ENCODE measurements at places on chromosomes 5 and 9.
A peak's percentile ranks its signal among the peaks of the same experiment; 100 is the strongest.

DNA sequence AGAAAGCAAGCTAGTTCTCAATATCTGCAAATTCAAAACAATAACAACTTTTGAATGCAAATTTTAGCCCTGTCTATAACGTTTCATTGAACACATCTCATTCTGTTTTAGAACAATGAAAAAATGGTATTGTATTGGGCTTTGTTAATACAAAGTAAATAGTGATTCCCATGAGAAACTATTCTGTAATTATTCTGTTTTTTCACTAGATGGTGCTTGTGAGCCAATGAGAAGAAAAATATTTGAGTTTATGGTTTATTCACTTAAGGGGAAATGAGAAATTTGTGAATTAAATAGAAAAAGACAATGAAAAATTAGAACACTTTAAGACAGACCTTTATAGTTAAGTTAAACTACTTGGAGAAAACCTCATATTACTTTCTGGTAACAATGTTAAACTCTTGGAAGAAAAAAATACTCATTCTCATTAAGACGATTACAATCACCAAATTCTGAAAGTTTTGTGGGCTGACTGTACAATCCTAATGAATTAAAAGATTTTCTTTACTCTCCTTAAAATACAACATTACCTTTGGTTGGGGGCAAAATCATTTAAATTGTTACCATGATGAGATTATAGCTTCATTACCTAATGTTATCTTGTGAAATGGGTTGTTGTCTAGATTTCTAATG lies 127.0 kb downstream of the NNT start:
- DNase-seq = no peak

- no peak for DNase-seq
Observed at GRCh38 chr5:92371171-92371888, 988.2 kb upstream of the ARRDC3 start.

GRCh38 chr5:96229188-96229587 lies 203.9 kb downstream of the PCSK1 start:
- DNase-seq = no peak

- no peak for DNase-seq
Observed at GRCh38 chr9:103731541-103731940, 362.6 kb upstream of the SMC2 start.

GRCh38 chr5:176847726-176848290 lies 37.4 kb downstream of the UNC5A start:
- DNase-seq = no peak

GRCh38 chr9:68567565-68567964 lies 26.9 kb upstream of the TMEM252 start:
- no peak for DNase-seq

- DNase-seq = no peak
Observed at GRCh38 chr5:50727149-50727496, 60.7 kb downstream of the PARP8 start.

- no peak for DNase-seq
Observed at GRCh38 chr5:137580030-137580429, 80.9 kb upstream of the SPOCK1 start.

- DNase-seq = no peak
Observed at GRCh38 chr5:79876456-79876855, 114.6 kb downstream of the MTX3 start.

DNA sequence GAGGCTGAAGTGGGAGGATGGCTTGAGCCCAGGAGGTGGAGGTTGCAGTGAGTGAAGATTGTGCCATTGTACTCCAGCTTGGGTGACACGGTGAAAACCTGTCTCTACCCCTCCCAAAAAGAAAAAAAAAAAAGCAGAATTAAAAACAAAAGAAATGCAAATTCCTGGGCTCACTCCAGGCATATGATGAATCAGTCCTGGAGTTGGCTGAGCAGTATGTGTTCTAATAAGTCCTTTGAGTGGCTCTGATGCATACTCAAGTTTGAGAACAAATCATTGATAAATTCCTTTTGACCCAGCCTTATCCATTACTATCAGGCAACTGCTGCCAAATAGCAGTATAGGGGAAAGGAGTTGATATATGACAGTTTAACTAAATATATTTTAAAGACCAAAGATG lies 28.3 kb downstream of the UHRF2 start:
- DNase-seq = no peak

GRCh38 chr5:174418809-174419539 lies 305.4 kb upstream of the MSX2 start:
- DNase-seq = no peak

GRCh38 chr5:37789991-37790390 lies 49.9 kb downstream of the GDNF start:
- no peak for DNase-seq

DNA sequence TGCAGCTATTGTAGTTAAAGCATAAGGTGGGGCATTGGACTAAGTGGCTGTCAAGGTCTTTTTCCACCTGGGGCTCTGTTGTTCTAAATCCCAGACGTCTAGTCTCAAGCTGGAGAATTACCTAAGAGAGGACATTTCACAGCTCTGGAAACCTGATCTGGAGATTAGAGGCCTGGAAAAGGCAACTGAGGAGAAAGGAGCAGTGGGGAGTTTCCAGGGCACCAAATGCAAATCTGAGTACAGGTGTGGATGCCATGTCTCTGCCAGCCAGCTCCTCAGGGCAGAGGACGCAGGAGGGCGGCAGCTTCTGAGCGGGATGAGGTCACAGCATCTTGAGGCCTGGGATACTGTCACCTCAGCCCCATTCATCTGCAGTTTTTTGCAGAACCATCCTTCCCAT lies 65.2 kb downstream of the PPARGC1B start:
- no peak for DNase-seq

DNA sequence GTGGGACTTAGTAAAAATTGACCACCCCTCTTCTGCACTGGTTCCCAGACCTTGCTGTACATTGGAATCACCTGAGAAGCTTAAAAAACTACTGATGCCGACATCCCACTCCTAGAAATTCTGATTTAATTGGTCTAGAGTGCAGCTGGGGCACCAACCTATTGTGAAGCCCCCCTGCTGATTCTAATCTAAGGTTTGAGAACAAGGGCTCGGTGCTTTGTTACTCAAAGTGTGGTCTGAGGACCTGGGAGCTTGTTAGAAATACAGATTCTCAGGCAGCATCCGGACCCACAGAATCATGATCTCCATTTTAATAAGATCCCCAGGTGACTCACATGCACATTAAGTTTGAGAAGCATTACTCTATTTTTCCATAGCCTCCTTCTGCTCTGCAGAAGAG lies 57.8 kb upstream of the LPAR1 start:
- peak; percentile 46 for DNase-seq

DNA sequence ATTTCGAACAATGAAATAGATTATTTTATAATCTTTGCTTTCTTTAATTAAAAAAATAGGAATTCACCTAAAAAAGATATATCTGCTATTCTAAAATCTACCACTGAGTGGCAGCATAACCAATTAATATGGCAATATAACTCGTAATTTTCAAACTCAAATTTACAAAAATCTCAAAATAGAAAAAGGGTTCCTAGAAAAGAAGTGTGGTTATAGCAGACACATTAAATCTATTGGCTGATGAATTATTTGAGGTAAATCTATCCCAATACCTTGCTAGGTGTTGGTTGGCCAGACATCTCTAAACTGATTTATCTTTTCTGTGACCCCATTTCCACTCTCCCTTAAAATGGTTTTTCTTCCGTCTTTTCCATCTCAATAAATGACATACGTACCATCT lies 30.2 kb upstream of the NRG2 start:
- no peak for DNase-seq

DNA sequence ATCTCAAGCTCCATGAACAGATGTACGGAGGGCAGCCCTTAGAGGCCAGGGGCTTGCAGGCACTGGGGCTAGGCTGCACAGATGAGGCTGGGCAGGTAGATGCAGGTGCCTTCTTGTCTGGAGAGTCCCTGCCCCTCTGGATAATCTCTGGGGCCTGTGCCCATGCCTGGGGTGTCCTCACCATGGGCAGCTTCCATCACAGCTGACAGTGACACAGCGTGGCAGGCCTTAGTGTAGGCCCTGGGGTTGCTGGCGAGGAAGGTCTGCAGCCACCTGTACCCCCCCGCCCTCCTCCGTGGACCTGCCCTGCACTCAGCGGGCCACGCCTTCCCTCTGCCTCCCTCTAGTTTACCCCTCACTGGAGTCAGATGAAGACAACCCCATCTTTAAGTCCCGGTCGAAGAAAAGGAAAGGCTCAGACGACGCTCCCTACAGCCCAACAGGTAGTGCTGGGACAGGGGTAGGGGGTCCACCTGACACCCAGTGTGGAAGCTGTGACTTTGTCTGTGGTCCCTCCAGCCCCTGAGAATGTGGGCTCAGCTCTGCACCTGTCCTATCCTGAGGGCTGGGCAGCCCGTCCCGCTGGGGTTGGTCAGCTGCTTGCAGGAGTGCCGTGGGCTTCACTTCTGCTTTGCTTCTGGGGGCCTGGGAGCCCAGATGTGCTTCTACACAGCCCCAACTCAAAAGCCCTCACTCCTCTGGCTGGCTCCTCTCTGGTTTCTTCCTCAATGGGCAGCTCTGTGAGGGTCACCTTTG lies 98.4 kb downstream of the PHF2 start:
- DNase-seq = no peak

DNA sequence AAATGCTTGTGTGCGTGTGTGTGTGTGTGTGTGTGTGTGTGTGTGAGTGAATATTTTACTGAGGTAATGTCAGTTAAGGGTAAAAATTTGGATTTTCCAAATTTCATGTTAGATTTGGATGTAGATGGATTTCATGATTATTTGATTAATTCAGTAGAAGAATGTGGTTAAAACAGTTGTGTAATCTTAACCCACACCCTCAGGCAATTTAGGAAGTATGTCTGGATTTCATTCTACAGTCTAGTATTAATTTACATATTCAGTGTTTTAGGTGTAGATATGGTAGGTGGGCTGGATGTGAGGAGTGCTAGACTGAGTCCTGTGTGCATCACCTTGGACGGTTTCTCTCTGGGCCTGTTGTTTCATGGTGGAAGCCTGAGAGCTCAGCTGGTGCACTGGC lies 99.1 kb upstream of the CKMT2 start:
- DNase-seq = no peak

GRCh38 chr9:75707191-75707590 lies 183.3 kb upstream of the PCSK5 start:
- no peak for DNase-seq

- no peak for DNase-seq
Observed at GRCh38 chr5:35698047-35698808, 80.6 kb downstream of the SPEF2 start.

DNA sequence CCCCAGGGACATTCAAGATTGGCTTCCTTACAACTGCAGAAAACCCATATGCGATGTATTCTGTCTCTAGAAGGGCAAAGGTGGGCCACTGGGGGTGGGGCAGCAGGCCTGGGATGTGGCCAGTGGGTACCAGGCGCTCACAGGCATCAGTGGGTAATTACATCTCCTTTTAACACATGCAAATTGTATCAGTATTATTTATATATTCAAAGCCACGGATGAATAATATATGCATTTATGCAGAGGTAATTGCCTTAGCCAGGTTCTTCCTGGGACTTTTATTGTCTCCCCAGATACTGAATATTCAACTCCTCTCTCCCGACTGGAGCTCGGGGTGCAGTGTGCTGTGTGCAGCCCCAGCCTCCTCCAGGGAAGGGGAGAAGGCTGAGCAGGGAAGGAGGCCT lies 109.4 kb upstream of the MVB12B start:
- no peak for DNase-seq

- DNase-seq = no peak
Observed at GRCh38 chr9:9846557-9846956, 766.2 kb downstream of the PTPRD start.

GRCh38 chr9:31045810-31046209 lies 1338.6 kb upstream of the ACO1 start:
- DNase-seq = no peak

DNA sequence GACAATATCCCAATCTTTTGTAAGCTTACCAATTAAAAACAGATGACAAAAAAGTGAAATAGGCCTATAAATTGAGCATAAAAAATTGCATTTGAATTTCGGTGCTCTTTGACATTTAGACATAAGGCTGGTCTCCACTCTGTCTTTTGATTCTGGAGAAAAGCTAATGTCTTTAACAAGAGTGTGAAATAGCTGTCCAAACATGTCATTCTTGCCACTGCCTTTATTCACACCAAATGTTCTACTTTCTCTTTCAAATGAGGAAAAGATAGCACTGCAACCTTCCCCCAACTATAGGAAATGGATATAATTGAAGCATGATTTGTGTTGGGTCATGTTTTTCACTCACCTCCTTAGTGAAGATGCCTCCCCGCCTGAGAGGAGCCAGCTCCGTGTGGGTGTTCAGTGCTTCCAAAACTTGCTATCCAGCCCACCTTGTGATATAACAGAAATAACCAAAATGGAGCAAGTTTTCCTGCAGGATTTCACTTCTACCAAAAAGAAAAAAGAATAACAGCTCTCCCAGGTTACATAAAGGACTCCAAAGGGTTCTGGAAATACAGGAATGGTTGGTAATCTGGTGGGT lies 55.2 kb upstream of the STK32A start:
- DNase-seq = no peak

- DNase-seq = no peak
Observed at GRCh38 chr5:56129288-56129687, 103.8 kb downstream of the ANKRD55 start.

- DNase-seq = no peak
Observed at GRCh38 chr5:150490754-150491153, 17.2 kb upstream of the NDST1 start.

DNA sequence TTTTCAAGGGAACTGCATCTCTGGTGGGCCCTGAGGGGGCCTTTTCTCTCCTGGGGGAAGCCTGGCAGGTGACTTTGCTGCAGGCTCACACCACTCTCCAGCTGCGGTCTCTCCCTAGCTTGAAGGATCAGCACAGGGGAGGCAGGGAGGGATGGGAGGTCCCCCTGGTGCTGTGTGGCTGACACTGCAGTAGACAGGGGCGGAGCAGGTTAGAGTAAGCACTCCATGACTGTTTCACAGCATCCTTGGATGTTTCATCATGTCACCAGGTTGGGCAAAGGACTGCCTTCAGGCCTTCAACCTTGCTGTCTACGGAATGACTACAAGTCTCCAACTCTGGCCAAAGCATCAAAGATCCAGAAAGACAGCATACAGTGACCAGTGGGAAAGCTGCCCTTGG lies 470.7 kb downstream of the CDK5RAP2 start:
- peak; percentile 58 for DNase-seq

DNA sequence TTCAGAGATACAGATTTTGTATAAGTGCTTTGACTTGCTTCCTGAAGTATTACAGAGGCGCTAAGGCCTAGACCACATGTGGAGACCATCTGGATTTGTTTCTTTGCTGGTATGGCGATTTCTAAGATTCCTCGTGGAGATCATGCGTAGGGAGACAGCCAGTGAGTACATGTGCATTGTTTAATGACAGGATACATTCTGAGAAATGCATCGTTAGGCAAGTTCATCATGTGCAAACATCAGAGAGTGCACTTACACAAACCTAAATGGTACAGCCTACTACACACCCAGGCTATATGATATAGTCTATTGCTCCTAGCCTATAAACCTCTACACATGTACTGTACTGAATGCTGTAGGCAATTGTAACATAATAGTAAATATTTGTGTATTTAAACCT lies 16.5 kb upstream of the CEP120 start:
- DNase-seq = no peak

GRCh38 chr9:87499424-87500017 lies 1.9 kb downstream of the DAPK1 start:
- no peak for DNase-seq

GRCh38 chr9:112086627-112087026 lies 88.5 kb downstream of the SUSD1 start:
- DNase-seq = no peak

Data from NT2/D1 (cell line).